ENCODE measurements at places on chromosomes 13 and 19.

- DNase-seq = no peak
Observed at GRCh38 chr19:29761575-29762232, 46.6 kb upstream of the C19orf12 start.

- no peak for DNase-seq
Observed at GRCh38 chr13:47421525-47421924, 524.7 kb upstream of the HTR2A start.

- peak; percentile 47 for DNase-seq
Observed at GRCh38 chr19:13262450-13262849, 112.2 kb downstream of the IER2 start.

GRCh38 chr13:49455007-49455398 is 10.9 kb downstream of the SETDB2 start:
- DNase-seq = no peak

DNA sequence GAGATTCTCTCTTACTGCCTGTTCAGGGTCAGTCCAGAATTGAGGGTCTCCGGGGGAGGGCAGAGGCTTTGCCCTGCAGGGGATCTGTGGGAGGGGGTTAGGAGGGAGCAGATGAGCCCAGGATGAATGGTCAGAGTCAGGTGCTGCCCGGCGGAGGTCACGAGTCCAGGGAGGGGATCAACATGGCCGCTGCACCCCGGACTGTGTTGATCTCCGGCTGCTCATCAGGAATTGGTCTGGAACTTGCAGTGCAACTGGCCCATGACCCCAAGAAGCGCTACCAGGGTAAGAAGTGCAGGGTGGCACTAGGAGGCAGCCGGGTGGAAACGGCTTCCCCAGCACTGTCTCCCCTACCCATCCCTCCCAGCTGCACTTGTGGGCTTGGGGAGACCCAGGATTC is at the start of gene RDH8:
Gene RDH8, plus strand, starts transcription at position 168 of the 400 bp plus-strand sequence. Its CDS starts 15 bp downstream, at position 183.
- no peak for DNase-seq

- DNase-seq = no peak
Observed at GRCh38 chr19:4914736-4915501, 5.6 kb downstream of the UHRF1 start.
